ENCODE measurements at places on chromosomes 16 and 17.
A peak's percentile ranks its signal among the peaks of the same experiment; 100 is the strongest.

DNA sequence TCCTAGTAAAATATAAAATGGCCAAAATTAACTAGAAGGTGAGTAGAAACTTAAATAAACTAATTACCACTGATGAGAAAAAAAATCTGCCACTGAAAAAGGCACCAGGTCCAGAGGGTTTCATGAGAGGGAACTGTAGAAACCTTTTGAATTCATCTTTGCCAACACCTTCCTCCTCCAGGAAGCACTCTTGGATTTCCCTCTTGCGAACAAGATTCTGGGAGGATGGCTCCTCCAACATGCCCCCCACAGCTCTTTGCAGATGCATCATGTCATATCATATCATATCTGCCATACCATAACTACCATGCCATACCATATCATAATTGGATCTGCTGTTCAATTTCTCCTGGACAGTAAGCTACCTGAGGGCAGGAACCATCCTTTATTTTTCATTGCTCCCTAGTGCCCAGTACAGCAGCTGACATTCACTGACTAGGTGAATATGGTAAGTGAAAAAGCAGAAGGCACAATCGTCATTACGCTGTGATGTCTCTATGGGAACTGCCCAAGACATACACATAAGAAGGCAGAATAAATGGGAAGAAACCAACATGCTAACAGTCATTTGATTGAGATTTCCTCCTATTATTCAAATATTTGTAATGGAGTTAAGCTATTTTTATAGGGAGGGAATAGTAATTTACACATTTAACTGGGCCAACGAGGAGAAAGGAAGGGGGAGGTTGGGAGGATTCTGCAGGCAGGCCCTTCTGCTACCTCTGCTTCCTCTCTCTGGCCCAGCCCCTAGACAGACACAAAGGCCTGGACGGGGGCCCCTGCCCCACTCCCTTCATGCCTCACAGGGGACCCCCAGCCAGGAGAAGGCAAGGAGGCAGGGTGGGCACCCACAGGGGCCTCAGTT is 110.1 kb upstream of the SMURF2 start:
- DNase-seq: no peak

DNA sequence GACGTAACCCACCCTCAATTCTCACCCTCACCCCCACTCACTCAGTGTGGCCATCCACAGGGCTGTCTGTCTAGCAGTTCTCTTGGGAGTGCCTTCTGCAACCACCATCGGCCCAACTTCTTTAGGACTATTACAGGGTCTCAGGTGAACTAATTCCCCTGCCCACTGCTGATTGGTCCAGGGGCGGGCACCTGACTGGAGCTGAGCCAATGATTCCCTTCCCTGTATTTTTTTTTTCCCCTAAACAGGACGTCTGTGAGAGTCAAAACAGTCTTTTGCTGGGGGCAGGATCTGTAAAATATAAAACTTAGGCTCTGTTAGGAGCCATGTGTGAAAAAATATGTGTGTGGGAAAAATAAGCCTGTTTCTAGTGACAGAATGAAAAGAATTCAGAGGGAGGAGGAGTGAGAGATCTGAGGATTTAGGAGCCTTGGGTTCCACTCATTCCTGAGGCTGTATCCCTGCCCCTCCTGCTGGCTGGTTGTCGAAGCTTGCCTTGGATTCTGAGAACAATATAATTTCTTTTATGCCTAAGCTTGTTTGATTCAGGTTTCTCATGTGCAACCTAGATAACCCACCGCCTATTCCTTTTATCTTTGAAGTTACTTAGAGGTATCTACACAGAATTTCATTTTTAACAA is 115.0 kb downstream of the SPACA3 start:
- no peak for DNase-seq

GRCh38 chr17:17934806-17935205 is 37.4 kb downstream of the TOM1L2 start:
- no peak for DNase-seq

- peak; percentile 39 for DNase-seq
Measured at GRCh38 chr16:55257966-55258613, 65.9 kb upstream of the IRX6 start.

GRCh38 chr16:72597938-72598337 is 426.0 kb upstream of the PMFBP1 start:
- DNase-seq: no peak

- no peak for DNase-seq
Measured at GRCh38 chr17:59186850-59187249, 23.0 kb upstream of the SMG8 start.

DNA sequence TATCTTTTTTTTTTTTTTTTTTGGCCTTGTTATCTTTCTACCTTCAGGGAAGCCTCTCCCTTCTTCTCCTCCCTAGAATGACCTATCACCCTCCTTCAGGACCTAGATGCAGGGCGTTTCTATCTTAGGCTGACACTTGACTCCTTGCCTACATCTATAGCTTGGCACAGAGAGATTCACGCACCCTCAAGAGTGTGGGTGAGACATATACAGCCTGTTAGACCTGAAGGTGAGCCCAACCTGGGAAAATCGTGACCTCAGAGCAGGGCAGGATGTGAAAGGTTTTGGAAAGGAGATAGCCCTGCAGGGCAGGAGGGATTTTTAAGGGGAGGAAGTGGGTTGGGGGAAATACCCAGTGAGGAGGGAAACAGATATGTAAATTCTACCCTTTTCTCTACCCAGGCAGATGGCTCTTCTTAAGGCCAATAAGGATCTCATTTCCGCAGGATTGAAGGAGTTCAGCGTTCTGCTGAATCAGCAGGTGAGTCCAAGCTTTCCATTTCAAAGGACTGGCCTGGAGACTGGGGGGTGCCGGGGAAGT is at the start of gene AHSP:
AHSP (plus strand) TSS at position 167 of the 541 bp plus-strand sequence; CDS start at position 407, 240 bp downstream.
- no peak for DNase-seq

GRCh38 chr16:20409398-20410120 is at the start of gene ACSM5:
TSS of gene ACSM5 (plus strand) at chr16:20409534. CDS start at chr16:20411485, 1,951 bp downstream.
- DNase-seq: no peak

DNA sequence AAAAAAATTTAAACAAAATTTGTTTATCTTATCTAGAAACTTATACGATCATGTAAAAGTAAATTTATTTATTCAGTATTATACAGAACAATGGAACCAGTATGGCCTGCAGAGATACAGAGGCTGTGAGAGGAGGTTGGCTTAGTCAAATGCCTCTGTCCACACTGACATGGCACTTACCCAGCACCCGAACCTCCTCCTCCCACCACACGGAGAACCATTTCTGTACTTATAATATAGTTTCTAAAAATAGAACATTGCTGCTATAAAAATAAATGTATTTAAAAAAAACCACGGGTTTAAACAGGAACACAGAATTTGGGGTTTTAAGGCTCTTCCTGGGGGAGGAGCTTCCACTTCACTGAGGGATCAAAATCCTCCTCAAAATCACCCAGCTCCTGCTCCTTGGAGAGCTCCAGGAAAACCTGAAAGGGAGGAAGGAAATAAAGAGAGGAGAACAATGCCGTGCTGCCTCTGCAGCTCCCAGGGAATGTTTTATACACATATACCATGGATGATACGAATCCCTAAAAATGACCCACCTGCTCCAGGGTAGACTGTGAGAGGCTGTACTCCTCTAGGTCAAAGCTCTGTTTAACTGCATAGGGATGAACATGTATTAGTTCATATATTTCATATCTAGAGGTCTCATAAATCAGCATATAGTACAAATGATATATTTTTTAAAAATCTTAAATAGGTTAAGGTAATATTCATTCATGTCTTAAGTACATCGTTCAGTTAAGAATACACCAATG is 87.3 kb downstream of the ABCA8 start:
- DNase-seq: no peak

GRCh38 chr16:24508614-24509013 is 30.8 kb upstream of the RBBP6 start:
- DNase-seq: peak; percentile 30

GRCh38 chr16:65769055-65769465 is 597.4 kb upstream of the CDH5 start:
- no peak for DNase-seq

DNA sequence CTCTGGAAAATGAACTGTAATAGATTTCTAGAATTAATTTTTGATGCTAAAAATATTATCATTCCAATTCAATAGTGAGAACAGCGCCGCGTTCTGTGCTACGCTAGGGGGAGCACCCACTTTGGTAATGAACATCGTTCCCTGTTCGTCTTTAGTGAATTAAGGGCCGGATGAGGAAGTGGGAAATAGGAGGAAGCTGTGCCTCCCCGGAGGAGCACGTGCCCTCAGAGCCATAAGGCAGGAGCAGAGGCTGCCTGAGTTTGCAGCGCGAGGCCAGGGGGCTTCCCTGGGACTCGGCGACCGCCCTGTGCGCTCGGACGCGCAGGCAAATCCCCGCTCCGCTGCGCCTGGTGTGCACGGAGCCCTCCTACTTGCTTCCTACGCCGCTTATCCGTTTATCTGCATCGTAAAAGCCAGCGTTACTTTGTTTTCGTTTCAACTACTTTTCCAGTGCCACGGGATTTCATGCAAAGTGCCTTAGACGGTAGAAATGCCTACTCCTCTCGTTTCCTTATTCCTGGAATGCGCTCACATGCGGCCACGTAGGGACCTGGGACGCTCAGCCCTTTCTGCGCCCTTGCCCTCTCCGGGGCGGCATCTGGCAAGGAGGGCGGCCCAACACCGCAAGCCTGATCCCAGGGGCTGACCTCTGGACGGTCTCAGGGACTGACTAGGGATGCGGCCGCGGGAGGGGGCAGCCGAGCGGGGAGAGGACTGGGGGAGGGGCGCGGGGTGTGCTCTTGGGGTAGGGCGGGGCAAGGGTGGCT is 76.4 kb downstream of the KCNJ12 start:
- DNase-seq: peak; percentile 58

- DNase-seq: no peak
Measured at GRCh38 chr16:12611916-12612597, 191.6 kb downstream of the CPPED1 start.

DNA sequence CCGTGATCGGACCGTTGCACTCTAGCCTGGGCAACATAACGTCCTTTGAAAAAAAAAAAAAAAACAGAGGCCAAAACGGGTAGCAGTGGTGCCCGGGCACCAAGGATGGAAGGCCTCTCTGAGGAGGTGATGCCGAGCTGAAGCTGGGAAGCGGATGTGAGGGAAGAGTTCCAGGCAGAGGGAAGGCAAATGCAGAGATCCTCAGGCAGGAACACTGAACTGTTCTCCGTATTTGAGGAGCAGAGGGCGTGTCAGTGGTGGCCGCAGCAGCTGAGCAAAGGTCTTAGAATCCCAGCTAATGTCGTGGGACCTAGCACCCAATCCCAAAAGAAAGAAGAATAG is 656 bp upstream of the KCTD13 start:
- no peak for DNase-seq

- no peak for DNase-seq
Measured at GRCh38 chr16:27894386-27894785, 169.1 kb downstream of the GSG1L start.

GRCh38 chr16:77402672-77403071 is 32.2 kb downstream of the ADAMTS18 start:
- DNase-seq: no peak

DNA sequence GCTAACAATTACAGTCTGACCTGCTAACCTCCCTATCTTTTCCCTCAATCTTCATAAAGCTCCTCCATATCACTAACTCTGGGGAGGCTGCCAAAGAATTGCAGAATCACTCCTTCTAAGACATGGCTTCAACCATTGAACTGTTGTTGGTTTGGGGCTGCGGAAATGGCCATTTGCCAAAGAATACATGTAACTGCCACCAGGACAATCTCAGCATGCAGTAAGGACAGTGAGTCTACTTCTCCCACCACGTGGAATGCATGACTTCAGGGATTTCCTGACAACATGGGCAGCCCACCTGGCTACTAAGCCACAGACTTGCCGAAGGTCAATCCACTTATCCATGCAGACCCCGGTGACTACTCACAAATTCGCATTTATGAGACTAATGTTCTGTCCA is 104.3 kb upstream of the NUDT7 start:
- DNase-seq: no peak

- DNase-seq: no peak
Measured at GRCh38 chr17:16329519-16330271, 23.6 kb downstream of the CENPV start.

DNA sequence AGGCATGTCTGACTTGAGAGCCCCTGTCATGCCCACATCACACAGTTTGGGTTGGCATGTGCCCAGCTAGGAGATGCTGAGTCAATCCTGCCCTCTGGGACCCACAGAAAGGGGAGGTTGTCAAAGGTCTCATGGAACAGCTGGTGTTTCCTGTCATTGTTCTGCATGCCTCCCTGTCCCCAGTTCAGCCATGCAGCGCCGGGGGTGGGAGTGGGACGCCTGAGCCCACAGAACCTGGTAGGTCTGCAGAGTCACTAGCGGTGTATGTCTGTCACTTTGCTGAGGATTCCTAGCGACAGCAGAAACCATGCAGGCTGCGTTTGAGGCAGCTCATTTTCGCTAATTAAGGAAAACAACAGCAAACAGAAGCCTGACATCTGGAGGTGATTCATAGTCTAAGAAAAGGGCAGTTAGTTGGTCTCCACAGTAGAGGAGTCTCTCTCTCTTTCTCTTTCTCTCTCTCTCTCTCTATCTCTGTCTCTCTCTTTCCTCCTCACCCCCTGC is 19.6 kb upstream of the CCL1 start:
- DNase-seq: no peak

GRCh38 chr16:85569615-85570212 is 43.4 kb upstream of the GSE1 start:
- DNase-seq: peak; percentile 23

GRCh38 chr17:32880671-32881453 is 3.9 kb upstream of the MYO1D start:
- DNase-seq: no peak

GRCh38 chr17:17970699-17971430 is 1.3 kb downstream of the TOM1L2 start:
- no peak for DNase-seq

- DNase-seq: no peak
Measured at GRCh38 chr17:36204724-36205500, 6.0 kb upstream of the CCL4L2 start.

GRCh38 chr17:56292010-56292409 is 138.7 kb downstream of the ANKFN1 start:
- DNase-seq: peak; percentile 32

DNA sequence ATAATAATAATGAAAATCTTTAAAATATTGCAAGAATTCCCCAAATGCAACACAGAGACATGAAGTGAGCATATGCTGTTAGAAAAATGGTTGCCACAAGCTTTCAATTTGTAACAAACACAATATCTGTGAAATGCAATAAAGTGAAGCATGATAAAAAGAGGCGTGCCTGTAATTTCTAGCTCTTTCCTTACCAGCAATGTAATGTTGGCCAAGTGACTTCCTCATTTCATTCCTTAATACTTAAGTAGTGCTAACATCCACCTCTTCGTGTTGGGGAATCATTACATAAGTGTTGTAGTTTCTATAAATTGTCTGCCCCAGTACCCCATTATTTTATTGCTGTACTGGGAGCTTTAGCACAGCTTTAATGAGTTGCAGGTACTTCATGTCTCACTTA is 1192.0 kb upstream of the CDH8 start:
- no peak for DNase-seq

DNA sequence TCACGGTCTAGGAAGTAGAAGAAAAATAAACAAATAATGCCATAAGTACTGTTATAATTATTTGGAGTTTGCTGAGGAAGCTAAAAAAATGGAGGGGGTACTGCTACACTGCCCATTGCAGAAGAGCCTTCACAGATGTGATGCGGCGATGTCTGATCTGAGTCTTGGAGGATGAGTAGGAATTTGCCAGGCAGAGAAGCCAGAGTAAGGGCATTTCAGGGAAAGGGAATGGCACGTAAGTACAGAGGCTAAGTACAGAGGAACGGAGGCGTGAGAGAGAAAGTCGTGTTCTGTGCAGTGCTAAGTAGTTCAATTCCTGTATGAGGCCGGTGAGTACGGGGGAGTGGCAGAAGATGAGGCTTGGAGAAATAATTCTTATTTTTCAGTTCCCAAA is 741 bp upstream of the GRB2 start:
- DNase-seq: no peak

All from fibroblast of skin of left quadriceps (primary cell).